ENCODE measurements at places on chromosomes 5 and 9. TPM values are rescaled to one million over a fixed set of nuclear protein-coding genes. Genes with fewer than 3 reads are reported as not detected.
A peak's percentile ranks its signal among the peaks of the same experiment; 100 is the strongest.

Gene TAF11L5
- not detected for total RNA-seq

DNA sequence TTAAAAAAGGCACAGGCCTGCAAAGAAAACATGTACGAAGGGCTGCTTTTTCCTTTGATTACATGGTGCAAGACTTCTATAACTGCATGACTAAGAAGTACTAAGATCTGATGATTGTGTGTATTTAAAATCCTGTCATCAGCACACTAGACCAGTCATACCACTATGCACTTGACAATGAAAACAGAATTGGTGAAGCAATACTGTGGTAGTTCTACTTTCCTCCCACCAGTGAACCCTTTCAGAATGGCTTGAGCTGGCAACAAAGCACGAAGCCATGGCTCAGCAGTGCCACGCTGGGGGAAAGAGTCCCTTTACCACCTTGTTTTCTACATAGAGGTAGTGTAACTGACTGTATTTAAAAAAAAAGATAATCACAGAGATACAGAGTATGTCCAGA lies 49.0 kb upstream of the POU5F2 start:
- H3K27ac ChIP-seq, result no peak overlapping the region
- H3K27me3 ChIP-seq, result no peaks in the 10 kb centered on the region
- H3K36me3 ChIP-seq, result peaks cover 3% of the 10 kb centered on the region
- no peak for DNase-seq
- H3K4me1 ChIP-seq, result no peaks in the 10 kb centered on the region

Gene STK32A
- not detected for total RNA-seq

Gene EHMT1
- 176 TPM for total RNA-seq

GRCh38 chr5:91240175-91240574 lies 142.9 kb downstream of the ARRDC3 start:
- DNase-seq, result no peak
- H3K4me1 ChIP-seq, result no peaks in the 10 kb centered on the region
- H3K36me3 ChIP-seq, result no peaks in the 10 kb centered on the region
- no peak overlapping the region for H3K4me3 ChIP-seq
- H3K27ac ChIP-seq, result no peak overlapping the region

GRCh38 chr5:140443-140829 lies 48.5 kb downstream of the PLEKHG4B start:
- no peak for DNase-seq
- H3K36me3 ChIP-seq, result no peaks in the 10 kb centered on the region
- no peaks in the 10 kb centered on the region for H3K27me3 ChIP-seq
- H3K4me3 ChIP-seq, result no peak overlapping the region
- no peaks in the 10 kb centered on the region for H3K4me1 ChIP-seq

Gene TRPM6
- total RNA-seq, result 12.8 TPM

Gene PCDHA13
- not detected for total RNA-seq

Gene CCL21
- total RNA-seq, result not detected

GRCh38 chr5:6758706-6759105 lies 45.5 kb downstream of the TENT4A start:
- no peaks in the 10 kb centered on the region for H3K4me1 ChIP-seq
- no peak overlapping the region for H3K4me3 ChIP-seq
- H3K36me3 ChIP-seq, result peaks cover 17% of the 10 kb centered on the region
- DNase-seq, result no peak
- no peaks in the 10 kb centered on the region for H3K27me3 ChIP-seq

DNA sequence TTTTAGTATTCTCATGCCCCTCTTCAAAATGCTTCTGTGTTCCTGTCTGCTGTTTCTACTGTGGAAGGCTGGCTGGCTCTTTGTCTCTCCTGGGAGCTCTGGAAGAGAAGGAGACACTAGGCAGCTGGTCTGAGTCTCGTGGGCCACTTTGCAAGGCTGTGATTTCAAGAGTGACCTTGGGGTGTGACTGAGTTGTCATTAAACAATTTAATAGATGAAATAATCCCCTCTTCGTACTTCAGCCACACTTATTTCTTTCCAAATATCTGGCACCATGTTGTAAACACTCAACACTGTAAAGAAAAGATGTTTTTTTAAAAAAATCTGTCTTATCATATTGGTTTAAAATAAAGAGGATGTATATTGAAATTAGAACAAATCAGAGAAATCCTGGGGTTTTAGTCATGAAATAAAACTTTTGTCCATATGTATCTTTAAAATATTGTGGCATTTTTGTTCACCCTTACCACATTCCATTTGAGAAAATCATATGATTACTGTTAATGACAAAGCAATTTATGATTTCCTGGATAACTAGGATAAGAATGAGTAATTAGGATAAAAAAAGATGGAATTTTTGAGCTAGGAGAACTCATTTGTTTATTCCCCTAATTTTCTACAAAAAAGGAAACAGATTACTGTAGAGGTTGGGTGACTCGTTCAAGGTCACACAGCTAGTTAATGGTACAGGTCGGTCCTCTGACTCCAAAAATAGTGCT lies 200.8 kb downstream of the MAT2B start:
- H3K27me3 ChIP-seq, result no peaks in the 10 kb centered on the region
- no peaks in the 10 kb centered on the region for H3K36me3 ChIP-seq
- H3K4me3 ChIP-seq, result no peak overlapping the region
- no peaks in the 10 kb centered on the region for H3K4me1 ChIP-seq
- no peak overlapping the region for H3K27ac ChIP-seq
- DNase-seq, result no peak

Gene LCN9
- total RNA-seq, result not detected

- no peaks in the 10 kb centered on the region for H3K4me1 ChIP-seq
- peaks cover 2% of the 10 kb centered on the region for H3K27me3 ChIP-seq
- no peak for DNase-seq
- H3K4me3 ChIP-seq, result no peak overlapping the region
- H3K27ac ChIP-seq, result no peak overlapping the region
- no peaks in the 10 kb centered on the region for H3K36me3 ChIP-seq
These were observed 233.2 kb upstream of the DAB2 start for GRCh38 chr5:39657943-39658342.

DNA sequence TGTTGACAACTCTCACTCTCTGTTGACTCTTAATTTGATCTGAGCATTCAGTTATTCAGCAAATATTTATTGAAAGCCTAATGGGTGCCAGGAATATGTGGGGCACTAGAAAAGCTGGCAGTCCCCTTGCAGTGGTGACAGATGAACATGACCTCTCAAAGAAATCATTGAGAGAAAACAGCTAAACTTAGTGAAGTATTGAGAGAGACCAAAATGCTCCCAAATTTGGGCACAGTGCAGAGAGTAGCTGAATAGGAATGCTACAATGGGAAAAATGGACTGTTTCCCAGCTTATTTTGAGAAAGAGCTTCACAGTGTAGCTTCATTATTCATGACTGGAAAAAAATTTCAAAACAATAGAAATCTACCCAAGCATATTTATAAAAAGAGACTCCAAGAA lies 257.9 kb downstream of the SGCD start:
- no peak for DNase-seq
- no peaks in the 10 kb centered on the region for H3K36me3 ChIP-seq
- H3K4me3 ChIP-seq, result no peak overlapping the region
- H3K27ac ChIP-seq, result no peak overlapping the region
- no peaks in the 10 kb centered on the region for H3K4me1 ChIP-seq

Gene FBP2
- total RNA-seq, result not detected

- no peak for DNase-seq
- no peaks in the 10 kb centered on the region for H3K27me3 ChIP-seq
- H3K36me3 ChIP-seq, result no peaks in the 10 kb centered on the region
- H3K4me3 ChIP-seq, result no peak overlapping the region
These were observed 147.8 kb upstream of the IRX2 start for GRCh38 chr5:2899311-2899710.

Gene LIFR
- total RNA-seq, result not detected

DNA sequence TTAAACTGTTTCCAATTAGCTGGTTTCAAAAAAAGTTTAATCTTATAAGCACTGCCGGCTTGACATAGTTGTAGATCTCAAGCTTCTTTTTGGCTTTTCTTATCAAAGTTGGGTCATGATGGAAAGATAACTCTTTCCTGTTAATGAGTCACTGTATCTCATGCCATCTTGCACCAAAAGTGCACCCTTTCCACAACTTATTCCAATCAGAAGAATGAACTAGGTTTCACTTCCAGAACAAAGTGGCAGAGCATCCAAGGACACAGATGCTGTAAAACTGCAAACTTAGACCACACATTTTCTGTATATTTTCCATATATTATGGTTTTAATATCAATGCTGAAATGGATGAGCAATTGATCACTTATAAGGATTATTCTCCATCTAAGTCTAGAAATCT lies 198.2 kb downstream of the GLIS3 start:
- no peaks in the 10 kb centered on the region for H3K4me1 ChIP-seq
- no peak overlapping the region for H3K4me3 ChIP-seq
- no peak for DNase-seq
- peaks cover 5% of the 10 kb centered on the region for H3K27me3 ChIP-seq

Gene PWWP2A
- total RNA-seq, result 37.6 TPM

- no peaks in the 10 kb centered on the region for H3K27me3 ChIP-seq
- no peak overlapping the region for H3K4me3 ChIP-seq
- H3K4me1 ChIP-seq, result peaks cover 7% of the 10 kb centered on the region
- H3K27ac ChIP-seq, result peak overlapping the region; percentile 79
- H3K36me3 ChIP-seq, result no peaks in the 10 kb centered on the region
These were observed 69.3 kb downstream of the COL15A1 start for GRCh38 chr9:99012957-99013512.

Gene GALNT12
- total RNA-seq, result 9.1 TPM

Gene CETN3
- 4.0 TPM for total RNA-seq

DNA sequence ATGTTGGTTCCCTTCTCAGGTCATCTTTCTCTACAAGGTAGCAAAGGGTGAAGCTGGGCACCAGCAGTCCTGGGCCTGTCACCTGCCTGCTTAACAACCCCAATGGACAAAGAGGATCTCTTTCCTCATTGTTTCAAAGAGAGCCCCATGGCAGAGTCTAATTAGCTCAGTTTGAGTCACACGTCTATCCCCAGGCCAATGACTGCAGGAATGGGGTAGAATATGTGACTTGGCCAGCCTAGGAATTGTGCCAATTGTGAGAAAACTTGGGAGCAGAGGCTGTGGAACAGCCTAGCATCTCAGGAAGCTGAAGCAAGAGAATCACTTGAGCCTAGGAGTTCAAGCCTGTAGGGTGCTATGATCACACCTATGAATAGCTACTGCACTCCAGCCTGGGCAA lies 3.6 kb upstream of the RAPGEF1 start:
- H3K36me3 ChIP-seq, result no peaks in the 10 kb centered on the region
- H3K4me1 ChIP-seq, result peaks cover 25% of the 10 kb centered on the region
- no peaks in the 10 kb centered on the region for H3K27me3 ChIP-seq
- H3K27ac ChIP-seq, result no peak overlapping the region
- DNase-seq, result no peak

- no peaks in the 10 kb centered on the region for H3K27me3 ChIP-seq
- H3K4me1 ChIP-seq, result peaks cover 43% of the 10 kb centered on the region
- H3K36me3 ChIP-seq, result peaks cover 7% of the 10 kb centered on the region
- no peak overlapping the region for H3K4me3 ChIP-seq
- DNase-seq, result no peak
These were observed 2.4 kb downstream of the TOR4A start for GRCh38 chr9:137279741-137280473.

Gene SLC45A2
- total RNA-seq, result not detected

GRCh38 chr9:116156621-116157314 lies 3.2 kb downstream of the PAPPA start:
- peaks cover 21% of the 10 kb centered on the region for H3K27me3 ChIP-seq
- H3K4me3 ChIP-seq, result no peak overlapping the region
- no peak overlapping the region for H3K27ac ChIP-seq
- DNase-seq, result no peak
- H3K4me1 ChIP-seq, result no peaks in the 10 kb centered on the region

DNA sequence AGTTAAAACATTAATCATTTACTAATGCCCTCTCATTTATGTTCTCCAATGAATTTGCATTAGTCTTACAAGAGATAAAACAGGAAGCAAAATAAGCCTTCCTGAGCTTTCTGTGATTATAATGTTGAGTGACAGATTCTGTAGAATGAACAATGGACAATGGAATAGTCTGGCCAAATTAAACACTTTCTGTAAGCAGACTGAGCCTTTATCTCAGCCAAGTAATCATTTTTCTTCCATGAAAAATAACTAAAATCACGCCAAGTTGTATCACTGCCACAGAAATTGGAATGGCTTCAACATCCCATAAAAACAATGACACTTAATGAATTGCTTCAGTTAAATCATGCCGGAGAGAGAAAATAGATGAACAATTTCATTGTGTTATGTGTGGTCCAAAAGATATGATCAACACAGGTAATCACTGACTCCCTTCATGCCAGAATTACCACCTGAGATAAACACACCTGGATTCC lies 63.0 kb downstream of the TSSK1B start:
- no peak overlapping the region for H3K27ac ChIP-seq
- no peaks in the 10 kb centered on the region for H3K4me1 ChIP-seq
- no peaks in the 10 kb centered on the region for H3K36me3 ChIP-seq
- no peak for DNase-seq

Gene FRMPD1
- not detected for total RNA-seq

DNA sequence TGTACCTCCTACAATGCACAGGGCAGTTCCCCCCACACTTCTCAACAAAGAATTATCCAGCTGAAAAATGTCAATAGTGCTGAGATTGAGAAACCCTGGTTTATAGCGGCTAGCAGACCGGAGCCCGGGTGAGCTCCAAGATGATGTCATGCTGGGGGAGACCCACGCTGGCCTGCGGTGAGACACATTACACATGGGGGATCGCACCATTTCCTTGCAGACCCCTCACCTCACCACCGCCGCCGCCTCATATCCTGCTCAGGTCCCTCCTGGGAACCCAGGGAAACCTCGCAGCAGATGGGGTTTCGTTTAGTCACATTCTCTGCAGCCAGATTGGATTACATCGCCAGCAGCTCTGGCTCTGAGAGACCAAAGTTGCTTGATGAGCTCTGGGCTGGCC lies 14.7 kb upstream of the TNC start:
- DNase-seq, result no peak
- no peak overlapping the region for H3K27ac ChIP-seq
- H3K27me3 ChIP-seq, result no peaks in the 10 kb centered on the region
- no peaks in the 10 kb centered on the region for H3K4me1 ChIP-seq

GRCh38 chr9:129351642-129352145 lies 173.6 kb upstream of the IER5L start:
- no peaks in the 10 kb centered on the region for H3K36me3 ChIP-seq
- H3K27me3 ChIP-seq, result peaks cover 12% of the 10 kb centered on the region
- H3K4me1 ChIP-seq, result peaks cover 13% of the 10 kb centered on the region
- DNase-seq, result no peak
- H3K4me3 ChIP-seq, result no peak overlapping the region

- H3K27ac ChIP-seq, result no peak overlapping the region
- no peak for DNase-seq
- H3K36me3 ChIP-seq, result no peaks in the 10 kb centered on the region
- H3K27me3 ChIP-seq, result no peaks in the 10 kb centered on the region
- no peak overlapping the region for H3K4me3 ChIP-seq
- no peaks in the 10 kb centered on the region for H3K4me1 ChIP-seq
These were observed 613.0 kb downstream of the ZNF608 start for GRCh38 chr5:124133406-124133805.
